Activated naive CD4-positive, alpha-beta T cell treated with anti-CD3 and anti-CD28 coated beads, Interleukin-2, amount 50 U/mL, for 16 hours (primary cell): ENCODE measurements at places on chromosomes 6 and 20.

- DNase-seq, result no peak
Observed at GRCh38 chr6:80331974-80332373, 225.5 kb downstream of the BCKDHB start.

GRCh38 chr20:57505979-57506378 lies 19.0 kb downstream of the CTCFL start:
- DNase-seq, result no peak

DNA sequence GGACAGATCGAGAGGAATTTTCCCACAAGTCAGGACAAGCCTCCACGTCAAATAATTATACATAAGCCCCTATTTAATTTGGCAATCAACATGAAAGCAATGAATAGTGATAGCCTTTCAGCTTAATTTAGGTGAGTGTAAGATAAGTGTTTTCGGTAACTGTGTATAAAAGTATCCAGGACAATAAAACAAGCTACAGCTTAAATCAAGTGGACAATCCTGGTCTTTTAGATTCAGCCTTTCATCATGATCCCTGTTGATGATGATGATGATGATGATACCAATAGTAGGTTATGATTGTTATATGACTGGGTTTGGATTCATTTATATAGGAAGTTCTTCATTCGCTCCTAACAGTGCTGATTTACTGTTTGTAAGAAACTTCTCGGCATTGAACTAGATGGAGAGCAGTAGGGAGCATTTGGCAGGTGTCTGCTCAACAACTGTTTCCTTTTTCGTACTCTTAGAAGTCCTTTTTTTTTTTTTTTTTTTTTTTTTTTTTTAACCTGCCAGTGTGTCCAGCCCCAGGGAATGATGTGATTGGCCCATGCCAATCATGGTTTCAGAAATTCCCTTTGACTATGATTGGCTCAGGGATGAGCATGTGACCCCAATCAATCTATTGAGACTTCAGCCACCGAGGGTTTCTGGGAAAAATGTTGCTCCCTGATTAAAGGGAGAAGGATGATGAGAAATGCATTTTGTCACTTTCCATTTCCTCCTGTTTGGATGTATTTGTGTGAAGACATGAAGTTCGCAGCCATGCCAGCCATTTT lies 11.3 kb upstream of the RNF182 start:
- DNase-seq, result no peak

GRCh38 chr20:18004384-18005031 lies 35.7 kb downstream of the MGME1 start:
- no peak for DNase-seq

DNA sequence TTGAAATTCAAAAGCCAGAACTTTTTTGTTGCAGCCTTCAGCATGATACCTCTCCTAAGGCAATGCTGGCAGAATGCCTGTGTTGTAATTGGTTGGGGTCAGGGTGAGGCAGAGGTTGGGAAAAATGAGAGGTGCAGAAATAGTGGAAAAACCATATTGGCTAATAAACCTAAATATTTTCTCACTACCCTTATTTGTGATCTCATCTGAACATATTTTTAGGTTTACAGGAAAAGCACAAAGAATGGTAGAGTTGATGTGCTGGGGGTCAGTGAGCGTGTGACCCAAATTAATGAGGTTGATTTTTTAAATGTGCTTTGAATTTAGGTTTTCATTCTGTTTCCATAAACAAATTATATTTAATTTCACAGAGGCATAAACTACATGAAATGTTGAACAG lies 437.3 kb downstream of the HDGFL1 start:
- DNase-seq, result no peak

- DNase-seq, result no peak
Observed at GRCh38 chr20:1820138-1821079, 74.8 kb upstream of the SIRPA start.

GRCh38 chr6:144338951-144339700 lies 54.0 kb downstream of the UTRN start:
- DNase-seq, result no peak

GRCh38 chr6:11009353-11009752 lies 34.8 kb downstream of the ELOVL2 start:
- no peak for DNase-seq

GRCh38 chr20:50043573-50044352 lies 61.0 kb downstream of the SNAI1 start:
- DNase-seq, result no peak

DNA sequence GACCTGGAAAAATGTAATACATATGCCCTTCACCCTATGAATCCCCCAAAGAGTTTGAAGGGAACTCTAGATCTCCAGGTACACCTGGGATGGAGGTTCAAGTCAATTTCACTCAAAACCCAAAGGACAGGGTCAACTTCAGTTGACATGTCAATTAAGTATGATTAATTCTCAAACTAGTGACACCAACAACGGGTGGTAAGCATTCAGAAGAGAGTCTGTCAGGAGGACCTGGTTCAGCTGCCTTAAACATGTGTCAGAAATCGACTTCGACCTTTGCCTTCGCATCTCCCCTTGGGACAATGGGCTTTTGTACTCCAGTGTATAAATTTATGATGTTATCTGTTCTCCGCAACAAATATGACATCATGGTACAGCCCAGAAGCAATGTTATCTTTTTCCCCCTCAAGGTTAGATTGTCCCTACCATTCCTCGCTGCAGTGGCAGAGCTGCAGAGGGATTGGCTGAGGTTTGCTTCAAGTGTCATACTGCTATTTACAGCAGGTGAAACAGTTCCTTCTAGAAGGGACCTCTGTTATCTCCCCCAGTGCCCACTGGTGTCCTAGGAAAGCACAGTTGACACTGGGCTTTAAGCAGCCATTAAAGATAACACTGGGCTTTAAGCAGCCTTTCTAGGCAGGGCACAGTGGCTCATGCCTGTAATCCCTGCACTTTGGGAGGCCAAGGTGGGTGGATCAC lies 94.7 kb upstream of the SNX9 start:
- no peak for DNase-seq

DNA sequence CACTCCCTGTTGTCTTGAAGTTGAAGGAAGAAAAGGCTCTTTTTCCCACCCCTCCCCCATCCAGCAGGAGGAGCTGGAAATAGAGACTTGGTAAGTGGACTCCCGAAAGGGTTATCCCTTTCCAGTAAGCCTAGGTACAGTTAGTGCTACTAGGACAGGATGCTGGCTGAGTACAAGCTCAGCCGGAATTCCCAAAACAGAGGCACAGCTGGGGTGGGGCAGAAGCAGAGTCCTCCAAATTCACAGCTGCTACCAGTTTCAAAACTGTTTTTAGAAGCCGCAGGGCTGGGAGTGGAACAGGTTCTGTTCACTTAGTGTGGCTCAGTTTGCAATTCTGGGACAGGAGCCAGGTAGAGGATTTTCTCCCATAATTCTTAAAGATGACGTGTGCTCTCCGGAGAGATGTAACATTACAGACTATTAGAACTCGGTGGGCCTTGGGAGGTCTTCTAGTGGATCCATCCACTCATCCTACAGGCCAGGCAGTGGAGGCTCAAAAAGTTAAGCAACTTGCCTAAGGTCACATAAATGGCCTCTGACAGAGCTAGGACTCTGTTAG lies 19.0 kb upstream of the UTRN start:
- DNase-seq, result no peak

DNA sequence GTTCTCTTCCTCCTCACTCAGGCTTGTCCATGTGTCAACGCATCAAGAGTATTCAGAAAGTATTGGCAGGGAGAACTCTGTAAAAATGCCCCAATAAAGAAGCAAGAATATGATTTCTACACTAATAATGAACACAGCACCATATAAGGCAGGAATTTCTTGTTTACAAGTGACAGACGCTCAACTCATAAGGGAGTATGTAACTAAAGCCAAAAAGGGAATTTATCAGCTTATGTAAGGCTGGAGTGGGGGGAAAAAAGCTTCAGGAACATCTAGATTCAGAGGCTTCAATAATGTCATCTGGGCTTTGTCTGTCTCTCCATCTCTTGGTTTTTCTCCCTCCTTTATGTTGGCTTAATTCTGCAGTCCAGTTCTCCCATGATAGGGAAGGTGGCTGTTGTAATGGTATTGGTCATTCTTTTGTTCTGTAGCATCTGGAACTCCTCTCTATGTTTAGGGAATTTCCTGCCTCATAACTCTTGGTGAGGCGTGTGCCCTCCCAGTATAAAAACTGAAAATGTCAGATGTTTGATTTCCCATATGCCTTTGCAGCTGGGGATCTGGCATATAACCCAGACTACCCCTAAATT lies 125.1 kb upstream of the COL21A1 start:
- no peak for DNase-seq

GRCh38 chr20:63036291-63036690 lies 29.5 kb upstream of the BHLHE23 start:
- DNase-seq, result peak; percentile 8

DNA sequence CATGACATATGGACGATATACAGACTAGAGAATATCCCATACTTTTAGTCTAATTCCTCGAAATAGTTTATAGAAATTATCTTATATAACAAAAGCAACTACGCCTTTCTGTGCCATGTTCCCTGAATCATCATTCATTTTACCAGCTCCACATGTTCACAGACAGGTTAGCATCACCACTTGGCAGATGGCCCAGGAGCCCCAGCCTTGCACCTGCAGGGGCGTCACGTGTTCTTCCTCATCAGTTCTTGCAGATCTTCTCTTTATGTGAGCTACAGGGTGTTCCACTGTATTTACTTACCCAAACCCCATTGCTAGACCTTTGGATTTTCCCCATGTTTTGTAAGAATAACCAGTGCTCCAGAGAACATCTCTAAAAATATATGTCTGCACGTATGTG lies 12.6 kb upstream of the BNIP5 start:
- DNase-seq, result peak; percentile 30

DNA sequence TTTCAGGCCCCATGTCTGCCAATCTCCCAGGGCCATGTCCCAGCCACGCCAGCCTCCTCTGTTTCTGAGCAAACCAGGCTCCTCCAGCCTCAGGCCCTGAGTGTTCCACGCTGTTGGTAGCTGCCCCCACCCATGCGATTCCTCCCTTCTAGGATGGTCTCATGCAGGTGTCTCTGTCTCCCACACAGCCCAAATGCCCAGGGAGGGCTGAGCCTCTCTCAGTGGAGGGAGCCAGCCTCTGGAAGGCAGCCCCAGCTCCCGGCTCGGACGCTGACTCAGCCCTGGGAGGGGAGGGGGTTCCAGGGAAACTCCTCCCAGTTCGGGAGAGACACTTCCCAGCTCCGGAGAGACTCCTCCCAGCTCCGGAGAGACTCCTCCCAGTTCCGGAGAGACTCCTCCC lies 122.9 kb upstream of the AFDN start:
- no peak for DNase-seq

- no peak for DNase-seq
Observed at GRCh38 chr6:38209371-38210260, 390.1 kb downstream of the ZFAND3 start.

GRCh38 chr6:98463038-98464000 lies 371.1 kb upstream of the POU3F2 start:
- no peak for DNase-seq

DNA sequence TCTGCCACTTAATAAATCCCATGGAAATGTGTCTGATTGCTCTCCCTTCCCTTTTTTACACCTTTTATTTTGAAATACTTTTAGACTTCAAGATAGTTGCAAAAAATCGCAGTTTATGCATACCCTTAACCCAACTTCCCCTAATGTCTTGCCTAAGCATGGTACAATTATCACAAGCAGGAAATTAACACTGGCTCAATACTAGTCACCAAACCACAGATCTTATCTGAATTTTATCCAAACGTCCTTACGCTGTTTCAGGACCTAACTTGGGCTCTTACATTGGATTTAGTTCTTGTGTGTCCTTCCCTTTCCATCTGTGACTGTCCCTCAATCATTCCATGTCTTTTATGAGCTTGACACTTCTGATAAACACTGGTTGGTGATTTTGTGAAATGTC lies 146.3 kb downstream of the ZNF217 start:
- no peak for DNase-seq

GRCh38 chr6:170248861-170249600 lies 41.8 kb downstream of the DLL1 start:
- DNase-seq, result no peak

GRCh38 chr20:48891235-48892048 lies 30.1 kb upstream of the ARFGEF2 start:
- no peak for DNase-seq

DNA sequence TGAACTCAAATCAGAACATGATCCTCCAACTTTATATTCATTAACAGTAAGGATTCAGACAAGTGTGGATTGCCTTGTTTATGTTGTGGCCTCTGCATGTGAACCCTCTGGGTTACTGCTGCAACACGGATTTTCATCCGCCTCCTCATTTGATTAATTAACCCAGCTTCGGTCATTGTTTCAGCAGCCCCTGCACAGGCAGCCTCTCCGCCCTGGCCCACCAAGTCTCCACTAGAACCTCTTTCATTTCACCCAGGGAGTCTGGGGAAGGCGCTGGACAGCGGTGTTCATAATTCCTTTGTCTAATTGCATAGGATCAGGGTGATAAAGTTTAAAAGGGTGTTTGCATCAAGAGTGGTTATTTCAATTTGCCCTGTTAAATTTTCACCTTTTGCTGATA lies 15.7 kb downstream of the NKX2-2 start:
- no peak for DNase-seq
